ENCODE measurements at places on chromosomes 3 and 15.

DNA sequence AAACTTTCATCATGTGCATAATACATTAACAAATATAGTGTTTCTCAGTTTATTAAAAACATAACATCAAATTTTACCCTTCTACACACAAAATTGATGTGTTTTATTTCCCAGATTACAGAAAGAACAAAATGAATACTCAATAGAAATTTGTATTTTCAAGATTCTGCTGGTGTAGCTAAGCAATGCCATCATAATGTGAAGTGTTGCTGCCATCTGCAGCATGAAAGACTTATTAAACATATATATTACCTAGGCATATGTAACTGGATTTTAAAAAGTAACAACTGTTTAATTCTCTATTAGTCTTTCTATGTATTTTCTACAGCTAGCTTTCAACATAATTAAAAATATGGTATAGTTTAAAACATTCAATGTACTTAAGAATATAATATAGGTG is 27.5 kb downstream of the PLSCR5 start:
- DNase-seq = no peak

DNA sequence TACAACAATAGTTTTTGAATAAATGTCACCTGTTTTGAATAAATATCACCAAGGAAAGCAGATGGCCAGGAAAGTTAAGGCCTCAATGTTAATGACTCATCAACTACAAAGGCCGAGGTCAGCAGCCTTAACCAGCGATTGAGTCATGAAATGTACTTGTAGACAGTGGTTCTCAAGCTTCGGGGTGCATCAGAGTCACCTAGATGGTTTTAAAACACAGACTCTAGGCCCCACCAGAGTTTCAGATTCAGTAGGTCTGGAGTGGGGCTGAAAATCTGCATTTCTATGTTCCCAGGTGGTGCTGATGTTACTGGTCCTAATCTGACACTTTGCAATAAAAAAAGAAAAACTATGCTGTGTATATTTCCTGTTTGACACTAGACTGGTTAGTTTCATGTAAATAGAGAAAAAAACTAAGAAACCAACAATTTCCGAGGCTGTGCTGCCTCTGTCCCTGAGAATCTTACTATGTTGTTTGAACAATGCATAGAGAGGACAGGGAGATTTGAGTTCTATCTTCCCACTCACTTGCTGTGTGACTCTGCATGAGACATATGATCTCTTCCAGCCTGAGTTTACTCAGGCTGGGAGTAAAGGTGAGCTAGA is 9.8 kb downstream of the RAB27A start:
- no peak for DNase-seq

DNA sequence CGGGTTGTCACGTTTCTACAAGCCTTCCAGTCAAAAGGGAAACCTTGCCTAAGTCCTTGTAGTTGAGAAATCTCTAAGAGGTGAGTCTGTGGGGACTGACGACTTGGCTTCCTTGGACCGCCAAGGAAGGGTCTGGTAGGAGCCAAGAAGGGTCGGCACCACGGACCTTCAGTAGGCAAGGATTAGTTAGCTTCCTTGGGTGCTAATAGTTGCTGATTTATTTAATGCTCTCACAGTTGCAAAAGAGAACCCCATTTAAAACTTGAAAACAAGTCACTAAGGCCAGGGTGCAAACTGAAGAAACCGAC is 361 bp upstream of the LCMT2 start:
- no peak for DNase-seq

- no peak for DNase-seq
These were observed 137.4 kb downstream of the NR1I2 start for GRCh38 chr3:119918992-119919933.

DNA sequence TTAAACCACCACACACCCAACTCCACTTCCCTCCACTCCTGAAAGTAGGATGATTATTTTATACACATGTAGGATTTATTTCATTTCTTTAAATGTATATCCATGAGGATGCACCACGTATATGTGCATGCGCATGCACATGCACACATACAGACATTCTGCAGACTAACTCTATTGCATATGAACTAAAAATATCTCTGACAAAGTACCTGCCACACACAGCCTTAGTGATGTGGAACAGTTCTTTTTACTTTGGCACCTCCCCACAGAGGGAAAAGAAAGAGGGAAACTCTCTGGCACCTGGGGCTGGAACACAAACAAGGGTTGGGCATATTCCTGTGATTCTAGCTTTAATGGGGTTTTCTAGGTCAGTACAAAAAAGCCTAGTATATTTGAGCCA is 138.2 kb downstream of the CLASP2 start:
- no peak for DNase-seq

GRCh38 chr15:37480482-37480881 is 380.1 kb upstream of the MEIS2 start:
- no peak for DNase-seq

GRCh38 chr15:95937128-95937528 is 393.4 kb upstream of the NR2F2 start:
- no peak for DNase-seq

DNA sequence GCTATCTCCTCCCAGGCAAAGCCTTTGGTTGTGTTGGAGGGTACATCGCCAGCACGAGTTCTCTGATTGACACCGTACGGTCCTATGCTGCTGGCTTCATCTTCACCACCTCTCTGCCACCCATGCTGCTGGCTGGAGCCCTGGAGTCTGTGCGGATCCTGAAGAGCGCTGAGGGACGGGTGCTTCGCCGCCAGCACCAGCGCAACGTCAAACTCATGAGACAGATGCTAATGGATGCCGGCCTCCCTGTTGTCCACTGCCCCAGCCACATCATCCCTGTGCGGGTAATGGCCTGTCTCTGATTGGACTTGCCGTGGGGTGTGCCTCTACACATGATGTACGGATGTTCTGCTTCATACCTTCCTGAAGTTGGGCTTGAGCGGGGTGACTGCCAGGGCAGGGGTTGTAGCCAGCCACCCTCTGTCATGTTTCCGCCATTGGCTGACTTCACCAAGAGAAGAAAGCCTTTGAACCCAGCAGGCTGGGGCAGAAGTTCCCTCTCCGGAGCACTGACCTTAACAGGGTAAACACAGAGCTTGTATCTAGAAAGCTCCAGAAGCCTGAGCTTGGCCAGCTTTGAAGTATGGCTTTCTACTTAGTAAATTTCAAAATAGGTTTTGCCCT is 13.4 kb downstream of the ALAS1 start:
- no peak for DNase-seq

GRCh38 chr15:100890051-100890720 is 10.6 kb downstream of the ALDH1A3 start:
- no peak for DNase-seq

- DNase-seq = no peak
These were observed 16.3 kb upstream of the A4GNT start for GRCh38 chr3:138148503-138148902.

DNA sequence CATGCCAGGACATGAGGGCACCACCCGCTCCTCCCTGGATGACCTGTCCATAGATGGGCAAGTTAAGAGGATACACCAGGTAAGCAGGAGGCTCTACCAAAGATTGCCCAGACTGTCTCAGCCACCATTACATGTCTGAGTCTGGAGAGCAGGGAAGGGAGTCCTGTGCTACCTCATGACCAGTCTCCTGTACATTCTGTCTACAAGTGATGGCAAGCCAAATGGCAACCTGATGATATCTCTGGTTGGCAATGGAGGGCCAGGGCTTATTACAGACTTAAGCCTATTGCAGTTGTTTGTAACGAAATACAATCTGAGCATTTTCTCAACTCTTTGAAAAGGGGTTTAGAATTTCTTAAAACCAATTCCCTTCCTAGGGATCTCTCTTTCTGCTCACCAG is 31.8 kb downstream of the ABHD6 start:
- DNase-seq = no peak

DNA sequence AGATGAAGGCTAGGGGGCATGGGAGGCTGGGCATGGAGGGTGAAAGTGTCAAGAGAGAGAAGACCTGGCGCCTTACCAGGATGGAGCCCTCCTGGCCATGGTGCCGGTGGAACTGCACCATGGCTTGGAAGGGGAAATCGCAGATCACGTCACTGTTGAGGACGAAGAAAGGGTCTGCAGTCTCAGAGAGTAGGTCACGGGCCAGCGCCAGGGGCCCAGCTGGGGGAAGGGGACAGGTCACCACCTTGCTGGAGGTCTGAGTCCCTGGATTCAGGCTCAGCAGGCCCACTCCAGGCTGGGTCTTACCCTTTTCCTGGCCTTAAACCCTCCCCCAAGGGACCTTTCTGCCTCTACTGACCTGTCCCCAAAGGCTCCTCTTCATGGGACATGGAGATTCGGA is 855 bp downstream of the GMPPB start:
- no peak for DNase-seq

DNA sequence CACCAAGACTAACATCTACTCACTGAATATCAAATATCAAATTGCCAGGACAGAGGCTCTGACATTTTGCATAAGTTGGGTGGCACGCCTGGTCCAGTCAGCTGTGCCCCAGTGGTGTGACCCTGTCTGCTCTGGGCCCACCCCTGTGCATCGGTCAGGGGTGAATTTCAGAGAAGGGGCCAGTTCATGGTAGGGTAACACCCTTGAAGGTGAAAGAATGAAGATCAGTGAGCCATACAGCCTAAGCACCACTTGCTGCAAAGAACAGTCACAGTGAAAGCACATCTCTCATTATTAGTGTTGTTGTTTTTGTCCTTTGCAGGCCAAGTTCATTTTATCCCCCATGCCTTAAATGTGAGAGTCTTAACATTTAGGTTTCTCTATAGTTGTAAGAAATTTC is 86.8 kb downstream of the MYRIP start:
- no peak for DNase-seq

GRCh38 chr3:177421481-177421785 is 224.2 kb upstream of the TBL1XR1 start:
- DNase-seq = no peak

DNA sequence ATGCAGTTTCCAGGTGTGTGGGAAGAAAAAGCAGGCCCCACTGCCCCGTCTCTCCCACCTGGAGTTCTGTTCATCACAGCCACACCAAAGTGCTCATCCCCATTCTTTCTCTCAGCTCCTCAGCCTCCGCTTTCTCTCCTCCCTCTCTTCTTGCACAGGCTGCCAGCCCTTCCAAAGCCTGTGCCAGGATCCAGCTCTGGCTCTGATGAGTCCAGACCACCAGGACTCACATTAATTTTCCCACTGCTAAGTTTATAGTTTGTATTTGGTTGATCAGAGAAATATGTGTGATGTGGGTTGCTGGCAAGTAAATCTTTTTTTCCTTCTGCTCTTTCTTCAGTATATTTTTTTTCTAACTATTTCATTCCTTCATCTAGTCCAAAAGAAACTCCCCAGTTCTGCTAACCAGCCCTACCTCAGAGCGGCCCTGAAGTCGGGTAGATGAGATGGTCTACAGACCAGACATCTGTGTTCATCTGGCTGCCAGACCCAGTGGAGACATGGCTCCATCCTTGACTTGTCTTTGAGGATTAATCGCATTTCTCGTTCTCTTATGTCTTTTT is 49.8 kb downstream of the BOC start:
- DNase-seq = no peak

DNA sequence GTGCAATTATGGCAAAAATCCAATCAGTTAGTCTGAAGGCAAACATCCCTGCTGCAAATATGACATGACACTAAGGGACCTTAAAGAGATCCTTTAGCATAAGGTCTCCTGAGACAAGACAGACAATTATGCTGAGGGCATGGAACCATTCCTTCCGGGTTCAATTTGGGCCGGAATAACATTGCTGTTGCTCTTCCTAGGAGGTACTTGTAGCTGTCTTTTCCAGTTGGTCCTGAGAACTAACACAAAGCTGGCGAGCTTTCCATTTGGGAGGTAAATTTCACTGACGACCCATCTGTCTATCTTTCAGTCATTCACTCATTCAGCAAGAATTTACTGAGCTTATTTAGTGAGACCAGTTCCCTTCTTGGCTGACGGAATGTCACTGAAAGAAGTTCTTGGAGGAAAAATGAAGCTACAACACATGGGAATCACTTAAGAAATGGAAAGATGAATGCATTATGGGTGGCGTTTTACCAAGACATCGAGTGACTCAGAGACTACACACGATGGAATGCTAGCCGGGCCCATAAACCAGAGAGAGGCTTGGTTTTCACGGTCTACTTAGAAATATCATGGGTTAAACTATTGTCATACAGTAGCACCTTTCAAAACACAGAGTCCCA is 215.5 kb downstream of the PDZRN3 start:
- no peak for DNase-seq

GRCh38 chr15:36726224-36726623 is 146.8 kb downstream of the CDIN1 start:
- DNase-seq = no peak

GRCh38 chr15:52483707-52484106 is 45.0 kb downstream of the MYO5A start:
- no peak for DNase-seq

DNA sequence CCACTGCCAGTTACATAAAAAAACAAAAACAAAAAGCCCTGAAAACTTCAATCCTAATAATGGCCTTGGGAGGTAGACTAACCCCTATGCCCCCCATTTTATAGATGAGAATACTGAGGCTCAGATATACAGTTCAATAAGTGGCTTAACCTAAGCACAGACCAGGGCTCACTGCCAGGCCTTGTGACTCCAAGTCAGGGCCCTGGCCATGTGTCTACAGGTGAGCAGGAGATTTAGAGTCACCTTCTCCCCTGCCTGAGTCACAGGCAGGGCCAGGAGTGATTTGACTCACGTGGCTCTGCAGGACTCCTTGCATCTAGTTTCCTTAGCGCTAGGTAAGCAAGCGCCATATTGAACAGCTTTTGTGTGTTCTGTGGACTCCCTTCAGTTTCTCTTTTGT is 98.6 kb upstream of the ETV5 start:
- no peak for DNase-seq

GRCh38 chr15:60972301-60972700 is 256.8 kb downstream of the RORA start:
- no peak for DNase-seq

GRCh38 chr3:88149101-88149508 is 654 bp upstream of the C3orf38 start:
- no peak for DNase-seq

- no peak for DNase-seq
These were observed 1237.3 kb downstream of the ROBO2 start for GRCh38 chr3:78277220-78277619.

DNA sequence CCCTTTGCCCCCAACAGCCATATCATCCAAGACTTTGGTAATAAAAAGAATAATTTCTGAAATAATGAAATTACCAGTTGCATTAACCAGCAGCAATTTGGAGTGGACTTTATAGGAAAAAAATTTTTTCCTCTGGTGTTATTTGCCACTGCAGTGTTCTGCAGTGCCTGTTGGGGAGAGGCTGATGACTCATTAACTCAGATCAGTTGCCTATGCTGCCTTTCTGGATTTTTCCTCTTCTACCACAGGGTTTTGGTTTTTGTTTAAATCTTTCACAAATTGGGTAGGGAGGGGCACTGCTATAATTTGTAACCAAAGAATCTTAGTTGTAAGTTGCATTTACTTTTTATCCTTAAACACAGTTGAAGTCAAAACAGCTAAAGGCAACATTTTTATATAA is 22.7 kb downstream of the ATP6V1A start:
- DNase-seq = no peak

- DNase-seq = no peak
These were observed 113.8 kb downstream of the AKAP13 start for GRCh38 chr15:85494048-85494777.
